ENCODE measurements at places on chromosomes 7 and 10.

- DNase-seq, result no peak
Measured at GRCh38 chr10:511849-512191, 177.6 kb downstream of the DIP2C start.

- no peak for DNase-seq
Measured at GRCh38 chr7:99005776-99006175, 127.4 kb downstream of the TRRAP start.

GRCh38 chr10:97889461-97890265 is 40.0 kb downstream of the GOLGA7B start:
- no peak for DNase-seq

DNA sequence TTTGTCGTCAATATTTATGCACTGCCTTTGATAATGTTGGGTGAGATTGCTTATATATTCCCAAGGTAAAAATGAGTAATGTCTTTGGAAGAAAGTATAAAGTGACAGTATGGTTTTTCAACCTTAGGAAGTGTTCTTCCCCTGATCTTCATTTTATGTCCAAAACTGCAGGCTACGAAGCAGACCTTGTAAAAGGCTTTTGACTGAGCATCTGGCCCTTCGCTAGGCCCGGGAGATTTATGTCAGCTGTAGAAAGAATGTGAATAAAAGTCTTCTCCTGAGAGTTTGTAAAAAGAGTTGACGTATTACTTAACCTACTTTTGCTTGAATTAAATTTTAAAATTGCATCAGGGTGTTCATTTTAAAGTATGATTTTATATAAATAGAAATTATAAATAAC is 116.8 kb downstream of the CPED1 start:
- no peak for DNase-seq

DNA sequence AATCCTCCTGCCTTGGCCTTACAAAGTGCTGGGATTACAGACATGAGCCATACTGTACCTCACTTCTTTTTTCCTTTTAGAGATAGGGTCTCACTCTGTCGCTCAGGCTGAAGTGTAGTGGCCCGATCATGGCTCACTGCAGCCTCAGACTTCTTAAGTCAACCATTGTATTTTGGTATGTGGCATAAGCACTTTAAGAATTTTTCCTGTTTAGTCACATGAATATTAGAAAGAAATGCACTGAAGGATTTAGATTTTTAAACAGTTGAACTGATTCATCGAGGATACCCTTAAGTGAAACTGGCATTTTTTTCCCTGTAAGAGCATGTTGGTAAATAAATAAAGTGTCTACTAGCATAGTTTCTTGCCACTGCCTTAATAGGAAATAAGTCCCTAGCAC is 319.3 kb upstream of the CACNA2D1 start:
- no peak for DNase-seq

DNA sequence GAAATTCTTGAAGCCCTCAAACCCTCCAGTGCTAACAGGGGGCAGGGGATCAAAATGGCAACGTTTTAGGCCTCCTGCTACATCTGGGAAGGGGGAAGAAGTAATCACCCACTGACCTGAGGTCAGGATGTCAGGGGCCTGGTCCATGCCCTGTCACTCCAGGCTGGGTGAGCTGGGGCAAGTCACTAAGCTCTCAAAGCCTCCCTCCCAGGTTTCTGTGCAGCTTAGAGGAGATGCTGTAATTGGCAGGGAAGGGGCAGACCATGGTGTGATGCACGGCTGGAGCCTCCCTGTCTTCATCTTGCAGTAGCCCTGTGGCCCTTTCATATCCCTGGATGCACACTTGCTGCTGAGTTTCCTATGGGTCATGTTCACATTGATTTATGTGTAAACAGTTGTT is 27.2 kb downstream of the LEP start:
- DNase-seq, result no peak

DNA sequence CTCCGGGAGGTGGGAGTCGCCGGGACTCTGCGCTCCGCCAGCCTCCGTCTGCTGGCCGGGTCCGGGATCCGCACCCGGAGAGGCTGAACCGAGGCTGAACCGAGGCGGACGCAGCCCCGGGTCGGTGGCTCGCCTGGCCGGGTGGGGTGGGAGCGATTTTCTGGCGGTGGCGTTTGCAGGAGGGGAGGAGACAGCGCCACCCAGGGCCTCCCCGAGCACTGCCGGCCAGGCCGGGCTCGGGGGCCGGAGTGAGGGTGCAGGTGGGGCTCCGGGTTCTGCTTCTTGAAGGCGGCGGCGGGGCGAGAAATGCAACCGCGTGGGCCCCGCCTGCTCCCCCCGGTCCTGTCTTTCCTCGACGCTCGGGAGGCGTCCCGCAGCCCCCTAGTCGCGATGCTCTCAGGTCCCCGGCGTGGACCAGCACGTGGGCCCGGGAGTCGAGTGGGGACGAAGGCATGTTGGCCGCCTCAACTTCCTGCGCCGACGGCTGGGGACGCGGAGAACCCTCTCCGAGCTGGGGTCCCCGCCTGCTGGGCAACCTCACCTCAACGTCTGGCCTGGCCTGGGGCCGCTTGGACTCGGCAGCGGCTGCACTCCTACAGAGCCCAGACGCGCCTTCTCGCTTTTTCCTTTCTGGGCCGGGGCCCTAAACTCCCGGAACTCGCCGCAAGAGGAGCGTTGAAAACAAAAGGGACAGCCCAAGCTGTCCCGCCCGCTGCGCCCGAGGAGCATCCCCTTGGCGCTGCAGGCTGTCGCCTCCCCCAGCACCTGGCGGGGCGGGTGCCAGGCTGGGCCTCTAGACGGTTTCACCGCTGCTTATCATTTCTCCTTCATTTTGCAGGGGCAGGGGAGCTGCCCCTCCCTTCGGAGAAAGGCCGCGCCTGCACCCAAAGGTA is 25.2 kb upstream of the VAX1 start:
- no peak for DNase-seq

DNA sequence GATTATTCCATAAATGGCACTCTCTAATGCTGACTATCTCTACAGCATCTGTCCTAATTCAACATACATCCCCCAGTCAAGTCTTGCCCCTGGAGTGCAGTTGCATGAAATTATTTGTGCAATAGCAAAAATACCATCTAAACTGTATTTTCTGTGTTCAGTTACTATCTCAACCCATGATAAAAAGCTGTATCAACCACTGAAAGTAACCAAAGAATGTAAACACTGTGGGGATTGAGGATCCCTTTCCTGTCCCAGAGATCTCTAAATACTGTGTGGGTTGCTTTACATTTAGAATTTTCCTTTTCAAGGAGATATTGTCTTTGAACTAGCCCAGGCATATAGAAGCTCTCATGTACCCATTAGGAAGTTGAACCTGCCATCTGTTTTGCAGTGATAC is 23.9 kb upstream of the DGKI start:
- no peak for DNase-seq

DNA sequence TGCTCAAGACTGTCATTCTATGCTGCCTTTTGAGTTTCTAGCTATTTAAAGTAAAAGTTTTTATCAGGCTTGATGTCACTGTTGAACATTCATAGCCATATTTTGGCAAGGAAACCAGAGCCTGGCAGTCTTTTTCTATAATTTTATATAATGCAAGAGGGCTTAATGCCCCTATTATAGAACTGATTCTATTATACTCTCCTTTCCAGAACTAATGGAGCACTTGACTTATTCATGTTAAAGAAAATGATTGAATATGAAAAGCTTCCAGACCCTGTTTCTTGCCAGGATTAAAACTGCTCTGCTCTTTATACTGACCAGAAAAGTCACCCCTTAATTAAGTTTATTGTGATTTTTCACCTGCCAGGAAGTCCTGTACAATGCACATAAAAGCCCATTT is 337.6 kb upstream of the CHRM2 start:
- DNase-seq, result no peak

- DNase-seq, result no peak
Measured at GRCh38 chr7:1141651-1142050, 18.3 kb downstream of the ZFAND2A start.

GRCh38 chr10:102597131-102597991 is 46.9 kb upstream of the TRIM8 start:
- no peak for DNase-seq

DNA sequence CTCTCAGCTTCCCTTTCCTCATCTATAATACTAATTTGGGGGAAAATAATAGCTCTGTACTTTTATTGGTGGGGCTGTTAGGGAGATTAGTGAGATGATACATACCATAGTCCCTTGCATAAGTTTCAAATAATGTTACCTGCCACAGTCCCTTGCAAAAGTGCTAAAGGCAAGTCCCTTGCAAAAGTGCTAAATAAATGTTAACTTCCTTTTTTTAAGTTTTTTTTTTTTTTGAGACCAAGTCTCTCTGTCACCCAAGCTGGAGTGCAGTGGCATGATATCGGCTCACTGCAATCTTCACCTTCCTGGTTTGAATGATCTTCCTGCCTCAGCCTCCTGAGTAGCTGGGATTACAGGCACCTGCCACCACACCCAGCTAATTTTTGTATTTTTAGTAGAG is 43.4 kb upstream of the SRGN start:
- DNase-seq, result no peak

GRCh38 chr7:37040330-37040729 is 316.0 kb upstream of the AOAH start:
- DNase-seq, result no peak

DNA sequence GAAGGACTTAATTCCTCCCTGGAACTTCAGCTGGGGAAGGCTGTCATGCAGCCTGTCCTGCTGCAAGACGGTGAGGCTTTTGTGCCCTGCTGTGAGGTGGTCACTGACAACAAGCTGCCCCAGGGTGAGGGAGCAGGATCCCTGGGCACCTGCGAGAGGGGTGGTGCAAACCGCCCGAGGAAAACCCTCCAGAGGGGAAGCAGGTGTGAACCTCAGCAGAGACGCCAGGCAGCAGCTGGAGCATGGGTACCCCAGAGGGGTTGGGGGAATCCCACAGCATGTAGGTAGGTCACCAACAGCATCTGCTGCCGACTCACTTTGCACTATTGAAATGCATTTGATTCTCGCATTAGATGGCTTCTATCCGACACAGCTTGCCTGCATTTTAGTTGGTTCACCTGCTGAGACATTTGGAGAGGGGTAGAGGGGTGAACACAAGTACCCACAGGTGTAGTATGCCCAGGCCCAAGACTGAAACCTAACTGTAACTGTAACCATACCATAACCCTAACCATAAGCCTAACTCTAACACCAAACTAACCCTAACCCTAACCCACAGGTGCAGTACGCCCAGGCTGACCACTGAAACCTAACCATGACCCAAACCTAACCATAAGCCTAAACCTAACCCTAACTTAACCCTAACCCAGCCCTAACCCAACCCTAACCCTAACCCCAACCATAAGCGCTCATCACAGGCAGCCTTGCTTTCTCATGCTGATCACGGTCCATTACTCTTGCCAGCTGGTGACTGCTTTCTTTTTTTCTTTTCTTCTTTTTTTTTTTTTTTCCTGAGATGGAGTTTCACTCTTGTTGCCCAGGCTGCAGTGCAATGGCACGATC is 85.9 kb downstream of the ELFN1 start:
- no peak for DNase-seq

DNA sequence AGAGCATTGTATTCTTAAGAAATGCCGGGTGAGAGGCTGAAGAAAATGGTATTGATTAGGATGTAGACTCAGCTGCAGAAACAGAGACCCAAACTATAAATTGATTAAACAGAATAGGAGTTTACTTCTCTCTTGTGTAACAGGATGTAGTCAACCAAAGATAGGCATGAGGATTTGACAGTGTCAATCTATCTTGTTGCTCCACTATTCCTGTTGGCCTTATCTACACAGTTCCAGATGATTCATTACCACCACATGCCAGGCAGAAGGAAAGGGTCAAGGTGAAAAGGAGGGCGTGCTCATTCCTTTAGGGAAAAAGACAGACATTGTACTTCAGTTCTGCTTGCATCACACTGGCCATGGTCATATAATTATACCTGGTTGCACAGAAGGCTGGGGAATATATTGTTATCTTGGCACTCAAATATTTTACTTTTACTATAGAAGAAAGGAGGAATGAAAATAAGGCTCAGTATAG is 11.9 kb upstream of the DMTF1 start:
- DNase-seq, result no peak

- DNase-seq, result no peak
Measured at GRCh38 chr10:70575874-70576802, 26.4 kb downstream of the PRF1 start.

DNA sequence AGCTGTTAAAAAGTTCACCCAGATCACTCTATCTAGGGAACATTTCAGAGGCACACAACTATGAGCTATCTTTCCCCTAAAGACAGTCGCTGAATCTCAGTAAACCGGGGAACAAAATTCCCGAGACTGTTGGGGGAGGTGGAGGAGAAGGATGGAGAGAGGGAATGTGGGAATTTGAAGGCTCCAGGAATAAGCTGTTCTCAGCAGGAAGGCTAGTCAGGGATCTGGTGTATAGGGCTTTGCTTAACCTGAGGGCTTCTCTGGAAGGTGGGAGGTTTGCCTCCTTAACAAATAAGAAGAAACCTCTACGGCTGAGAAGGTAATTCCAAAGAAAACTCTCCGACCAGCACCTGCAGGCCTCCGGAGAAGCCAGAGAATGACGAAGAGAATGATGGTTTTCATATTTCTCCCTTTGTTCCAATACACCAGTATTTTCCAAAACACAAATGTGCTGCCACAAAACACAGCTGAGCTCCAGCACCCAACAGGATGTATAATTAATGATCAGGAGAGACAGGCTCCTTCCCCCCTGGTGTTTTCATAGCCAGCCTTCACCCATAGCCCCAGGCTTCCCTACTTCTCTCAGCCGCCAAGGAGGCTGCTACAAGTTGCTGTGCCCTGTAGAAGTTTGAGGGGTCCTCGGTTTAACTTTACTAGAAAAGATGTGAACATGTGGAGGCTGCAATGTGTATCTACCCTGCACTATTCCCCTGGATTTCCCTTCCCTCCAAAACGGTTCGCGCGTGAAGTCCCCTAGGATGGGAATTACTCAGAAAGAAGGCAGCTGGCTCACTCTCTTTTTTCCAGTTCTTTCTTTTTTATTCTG is 2.0 kb downstream of the KCNMA1 start:
- no peak for DNase-seq

DNA sequence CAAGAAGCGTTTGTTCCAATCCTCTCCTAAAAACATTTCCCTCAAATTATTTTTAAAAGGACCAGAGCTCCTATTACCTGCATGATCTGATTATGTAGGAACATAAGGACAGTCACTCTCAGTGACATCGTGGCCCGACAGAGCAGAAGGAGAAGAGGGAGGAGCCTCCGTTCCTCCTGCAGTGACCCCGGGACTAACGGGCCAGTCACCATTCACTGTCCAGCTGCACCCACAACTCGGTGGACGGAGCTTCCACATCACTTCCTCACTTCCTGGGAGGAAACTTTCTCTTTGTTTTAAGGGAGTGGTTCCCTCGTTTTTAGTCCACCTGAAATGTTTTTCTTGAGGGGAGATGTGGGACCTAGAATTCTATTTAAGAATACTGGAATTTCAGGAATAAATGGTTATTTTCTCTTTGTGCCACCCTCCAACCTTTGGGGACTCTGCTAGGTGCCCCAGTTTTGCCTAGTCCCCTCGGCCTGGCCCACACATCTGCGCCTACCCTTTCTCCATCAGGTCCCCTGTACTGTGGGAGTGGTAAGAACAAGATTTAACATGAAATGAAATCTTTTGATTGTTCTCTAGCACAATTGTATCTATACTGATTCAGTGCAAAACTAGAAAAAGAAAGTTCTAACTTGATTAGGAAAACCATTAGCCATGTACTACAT is 173.5 kb upstream of the RNF32 start:
- DNase-seq, result no peak

- no peak for DNase-seq
Measured at GRCh38 chr10:89257581-89257980, 6.0 kb upstream of the LIPA start.
